ENCODE measurements at places on chromosomes 5 and 9. TPM values are rescaled to one million over a fixed set of nuclear protein-coding genes. Genes with fewer than 3 reads are reported as not detected.

Gene MUSK
- total RNA-seq: not detected

Gene OR1J1
- not detected for total RNA-seq

Gene IFNB1
- under 0.01 TPM for total RNA-seq

Gene RNF14
- 44.8 TPM for total RNA-seq

Gene SURF6
- 9.2 TPM for total RNA-seq

Gene IFNK
- total RNA-seq: not detected

Gene TSSK1B
- total RNA-seq: under 0.01 TPM

Gene TMEM174
- total RNA-seq: not detected

Gene F2RL1
- 59.1 TPM for total RNA-seq

Gene FOXI1
- not detected for total RNA-seq

Gene NACC2
- 8.2 TPM for total RNA-seq

Gene PNPLA7
- total RNA-seq: under 0.01 TPM

Data from nasal cavity respiratory epithelium epithelial cell of viscerocranial mucosa (primary cell).